KG1 (cell line): ENCODE measurements at places on chromosomes 3 and 15.

DNA sequence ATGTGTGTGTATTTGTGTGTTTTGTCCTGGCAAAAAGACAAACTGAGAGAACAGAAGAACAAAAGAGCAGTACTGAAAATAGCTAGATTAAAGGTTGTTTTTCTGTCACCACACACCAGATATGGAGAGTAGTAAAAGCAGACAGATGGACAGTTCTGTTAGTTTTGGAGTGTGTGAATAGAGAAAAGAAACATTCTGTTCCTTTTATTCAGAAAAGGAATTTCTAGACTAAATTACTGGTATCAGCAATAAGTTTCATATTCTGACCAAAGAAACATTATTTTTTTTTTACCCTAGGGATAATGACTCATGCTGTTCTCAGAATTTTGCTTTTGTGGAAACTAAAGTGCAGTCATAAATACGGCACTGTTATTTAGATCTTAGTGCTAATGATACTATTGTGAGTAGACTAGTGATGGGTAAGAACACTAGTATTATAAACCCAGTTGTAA lies 32.9 kb downstream of the PIK3CA start:
- no peak for DNase-seq

DNA sequence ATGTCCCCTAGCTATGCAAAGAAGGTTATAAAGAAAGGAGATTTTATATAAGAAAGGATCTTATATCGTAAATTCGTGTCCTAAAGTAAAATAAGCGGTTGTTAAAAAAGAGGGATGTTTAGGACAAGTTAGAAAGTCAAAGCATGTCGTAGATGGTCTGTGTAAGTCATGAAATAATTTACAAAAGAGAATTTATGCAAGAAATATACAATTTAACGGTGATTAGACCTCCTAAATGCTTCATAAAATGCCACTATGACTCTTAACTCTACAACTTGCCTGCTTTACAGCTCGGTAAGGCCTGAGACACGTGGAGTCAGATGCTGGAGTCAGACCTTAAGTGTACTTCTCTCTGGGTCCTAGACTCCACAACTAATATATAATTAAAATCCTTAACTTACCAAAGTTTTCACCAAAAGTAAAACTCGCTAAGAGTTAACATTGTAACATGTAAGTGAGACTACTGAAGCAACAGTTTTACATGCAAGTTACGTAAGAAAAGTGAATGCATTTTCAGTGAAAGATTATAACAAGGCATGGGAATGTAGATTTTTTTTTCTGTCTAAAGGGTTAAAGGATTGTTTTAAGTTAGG lies 13.3 kb upstream of the SRPRB start:
- DNase-seq = no peak

DNA sequence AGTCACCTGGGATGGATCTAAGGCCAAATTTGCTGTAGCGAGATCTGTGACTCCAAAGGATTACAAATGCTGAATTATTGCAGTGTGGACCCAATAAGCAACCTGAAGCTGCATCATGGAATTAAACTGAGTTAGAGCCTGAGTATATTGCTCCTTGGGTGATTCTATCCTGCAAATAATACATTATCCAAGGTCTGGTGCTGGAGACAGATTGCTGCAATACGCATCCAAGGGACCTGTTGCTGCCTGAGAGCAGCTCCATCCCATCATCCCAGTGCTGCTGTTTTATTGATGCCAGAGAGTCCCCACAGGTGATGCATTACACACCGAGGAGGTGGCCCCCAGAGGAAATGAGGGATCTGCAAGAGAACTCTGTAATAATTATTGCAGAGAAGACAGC lies 31.6 kb upstream of the PCSK6 start:
- DNase-seq = no peak

- DNase-seq = peak; percentile 7
These were observed 40.7 kb downstream of the LDHAL6B start for GRCh38 chr15:59247364-59247763.

DNA sequence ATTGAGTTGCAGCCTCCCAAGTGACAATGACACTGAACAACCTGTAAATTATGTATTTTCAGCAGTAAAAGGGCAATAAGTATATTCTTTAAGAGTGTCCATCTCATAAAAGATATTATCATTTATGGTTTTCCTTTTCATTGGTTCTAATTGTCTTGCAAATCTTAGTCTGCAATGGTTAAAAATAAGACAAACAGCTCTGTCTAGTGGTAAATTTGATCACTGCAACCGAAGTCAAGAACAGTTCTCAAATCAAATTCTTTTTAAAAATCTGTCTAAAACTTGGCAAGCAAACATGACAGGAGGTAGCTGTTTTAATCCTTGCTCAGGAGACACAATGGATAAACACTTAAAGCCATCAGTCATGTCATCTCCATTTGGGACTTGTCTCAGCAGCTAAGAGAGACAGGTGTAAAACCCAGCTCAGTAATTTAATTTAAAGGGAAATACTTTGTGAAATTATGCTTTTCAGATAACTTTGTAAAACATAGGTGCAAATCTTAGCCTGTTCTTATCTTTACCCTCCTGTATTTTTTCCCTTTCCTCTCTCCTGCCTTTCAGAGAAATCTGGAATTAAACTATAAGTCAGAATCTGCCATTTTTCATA lies 150.3 kb upstream of the ARHGEF26 start:
- no peak for DNase-seq
